Activated B cell treated with CpG ODN at 0.5 μM for 24 hours (primary cell): ENCODE measurements at places on chromosomes 3 and 15. TPM values are rescaled to one million over a fixed set of nuclear protein-coding genes. Genes with fewer than 3 reads are reported as not detected.

Gene NRROS
- 88.5 and 92.4 TPM in 2 replicates for total RNA-seq

Gene ACSBG1
- total RNA-seq, result 0.07 and 0.15 TPM in 2 replicates

Gene GOLGA8G
- not detected in 2 replicates for total RNA-seq

Gene P4HTM
- total RNA-seq, result 26.0 and 34.4 TPM in 2 replicates

DNA sequence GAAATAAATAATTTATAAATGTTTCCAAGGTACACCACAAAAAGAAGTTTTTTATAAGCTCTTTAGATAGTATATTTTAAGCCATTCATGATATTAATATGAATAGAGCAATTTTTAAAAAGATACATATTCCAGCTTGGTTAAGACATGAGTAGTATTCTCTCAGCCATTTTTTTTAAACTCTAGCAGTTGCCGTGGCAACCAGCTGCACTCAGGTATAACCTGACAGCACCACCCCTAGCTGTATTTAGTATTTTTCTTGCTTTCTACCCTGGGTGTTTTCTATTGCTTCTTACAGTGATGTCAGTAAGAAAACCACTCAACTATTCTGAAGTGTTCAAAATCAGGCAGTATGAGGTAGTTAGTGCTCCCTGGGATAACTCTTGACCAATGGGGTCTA is 496.3 kb upstream of the CNTN3 start:
- H3K27ac ChIP-seq, result no peak overlapping the region
- no peaks in the 10 kb centered on the region for H3K27me3 ChIP-seq
- no peaks in the 10 kb centered on the region for H3K36me3 ChIP-seq
- no peak overlapping the region for H3K4me3 ChIP-seq
- H3K4me1 ChIP-seq, result no peaks in the 10 kb centered on the region

- H3K4me3 ChIP-seq, result no peak overlapping the region
- no peak for DNase-seq
- H3K27ac ChIP-seq, result no peak overlapping the region
- no peaks in the 10 kb centered on the region for H3K36me3 ChIP-seq
- peaks cover 41% of the 10 kb centered on the region for H3K4me1 ChIP-seq
- H3K27me3 ChIP-seq, result no peaks in the 10 kb centered on the region
Observed at GRCh38 chr15:85027421-85027820, 45.8 kb downstream of the PDE8A start.

GRCh38 chr3:189143321-189143720 is 28.4 kb upstream of the TPRG1 start:
- DNase-seq, result no peak
- no peak overlapping the region for H3K4me3 ChIP-seq
- H3K36me3 ChIP-seq, result no peaks in the 10 kb centered on the region
- no peak overlapping the region for H3K27ac ChIP-seq

GRCh38 chr3:157280786-157281185 is 120.8 kb upstream of the CCNL1 start:
- no peak overlapping the region for H3K4me3 ChIP-seq
- H3K4me1 ChIP-seq, result no peaks in the 10 kb centered on the region
- no peak overlapping the region for H3K27ac ChIP-seq
- no peaks in the 10 kb centered on the region for H3K27me3 ChIP-seq
- DNase-seq, result no peak
- H3K36me3 ChIP-seq, result no peaks in the 10 kb centered on the region

- H3K4me3 ChIP-seq, result no peak overlapping the region
- DNase-seq, result no peak
- H3K27ac ChIP-seq, result no peak overlapping the region
- no peaks in the 10 kb centered on the region for H3K36me3 ChIP-seq
- peaks cover 8% of the 10 kb centered on the region for H3K4me1 ChIP-seq
Observed at GRCh38 chr3:24220859-24221657, 273.6 kb downstream of the THRB start.

- no peak for DNase-seq
- no peak overlapping the region for H3K4me3 ChIP-seq
- H3K4me1 ChIP-seq, result peaks cover 21% of the 10 kb centered on the region
- H3K36me3 ChIP-seq, result peaks cover 50% of the 10 kb centered on the region
- no peaks in the 10 kb centered on the region for H3K27me3 ChIP-seq
Observed at GRCh38 chr15:67199881-67200763, 54.3 kb downstream of the AAGAB start.

GRCh38 chr15:72182673-72183072 is 14.9 kb downstream of the GRAMD2A start:
- H3K4me3 ChIP-seq, result no peak overlapping the region
- H3K4me1 ChIP-seq, result no peaks in the 10 kb centered on the region
- no peak for DNase-seq
- H3K27ac ChIP-seq, result no peak overlapping the region
- peaks cover 29% of the 10 kb centered on the region for H3K27me3 ChIP-seq

DNA sequence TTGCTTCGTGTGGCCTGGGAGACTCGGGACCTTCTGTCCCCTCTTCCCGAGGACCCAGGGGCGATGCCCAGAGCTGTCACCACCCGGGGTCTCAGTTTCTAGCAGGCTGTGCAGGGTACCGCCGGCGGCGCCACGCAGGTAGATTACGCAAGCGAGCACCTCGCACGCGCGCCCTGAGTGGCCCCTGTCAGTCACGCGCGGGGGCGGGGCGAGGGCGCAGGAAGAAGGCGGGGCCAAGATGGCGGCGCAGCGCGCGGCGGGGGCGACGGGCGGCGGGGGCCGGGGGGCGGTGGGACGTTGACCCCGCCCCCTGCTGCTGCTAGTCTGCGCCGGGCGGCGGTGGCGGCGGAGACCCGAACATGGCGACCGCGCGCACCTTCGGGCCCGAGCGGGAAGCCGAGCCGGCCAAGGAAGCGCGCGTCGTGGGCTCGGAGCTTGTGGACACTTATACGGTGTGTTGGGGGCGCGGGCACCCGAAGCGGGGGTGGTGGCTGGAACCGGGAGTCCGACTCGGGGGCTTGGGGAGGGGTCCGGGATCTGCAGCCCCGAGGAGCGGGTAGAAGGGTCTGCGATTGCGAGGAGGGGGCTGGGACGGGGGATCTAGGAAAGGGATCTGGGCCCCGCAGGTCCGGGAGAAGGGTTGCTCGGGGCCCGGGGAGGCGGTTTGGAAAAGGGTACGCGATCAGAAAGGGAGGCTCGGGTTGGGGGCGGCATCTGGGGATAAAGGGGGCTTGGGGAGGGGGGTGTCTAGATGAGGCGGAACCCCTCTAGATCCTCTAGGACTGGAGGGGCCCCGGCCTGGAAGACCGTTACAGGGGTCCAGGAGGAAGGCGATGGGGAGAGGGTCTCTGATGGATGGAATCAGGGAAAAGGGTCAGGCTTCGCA is at the start of gene NISCH:
TSS of gene NISCH (plus strand) at position 322 of the 886 bp plus-strand sequence. CDS start at position 360, 38 bp downstream.
- DNase-seq, result peak; percentile 98
- H3K27ac ChIP-seq, result peak within 1 kb of the TSS; percentile 91
- H3K4me3 ChIP-seq, result peak within 1 kb of the TSS; percentile 91
- no peaks in the 10 kb centered on the region for H3K27me3 ChIP-seq

DNA sequence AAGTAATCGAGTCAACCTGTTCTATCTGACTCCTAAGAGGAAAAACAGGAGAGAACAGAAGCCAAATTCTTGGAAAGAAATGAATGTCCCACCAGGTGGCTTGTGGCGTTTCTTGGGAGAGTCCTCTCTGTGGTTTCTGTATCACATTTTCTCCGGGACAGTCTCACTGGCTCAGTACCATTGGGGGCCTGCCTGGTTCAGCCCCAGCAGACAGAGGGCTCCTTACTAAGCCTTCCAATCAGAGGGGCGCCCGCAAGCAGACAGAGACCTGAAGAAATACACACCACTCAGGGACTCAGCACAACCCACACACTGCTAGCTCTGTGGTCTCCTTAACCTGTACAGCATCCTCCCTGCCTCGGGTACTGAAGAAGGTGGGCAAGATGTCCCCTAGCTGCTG is 302.1 kb downstream of the TLE3 start:
- no peak overlapping the region for H3K4me3 ChIP-seq
- H3K27ac ChIP-seq, result no peak overlapping the region
- no peaks in the 10 kb centered on the region for H3K36me3 ChIP-seq
- DNase-seq, result no peak
- H3K4me1 ChIP-seq, result no peaks in the 10 kb centered on the region

DNA sequence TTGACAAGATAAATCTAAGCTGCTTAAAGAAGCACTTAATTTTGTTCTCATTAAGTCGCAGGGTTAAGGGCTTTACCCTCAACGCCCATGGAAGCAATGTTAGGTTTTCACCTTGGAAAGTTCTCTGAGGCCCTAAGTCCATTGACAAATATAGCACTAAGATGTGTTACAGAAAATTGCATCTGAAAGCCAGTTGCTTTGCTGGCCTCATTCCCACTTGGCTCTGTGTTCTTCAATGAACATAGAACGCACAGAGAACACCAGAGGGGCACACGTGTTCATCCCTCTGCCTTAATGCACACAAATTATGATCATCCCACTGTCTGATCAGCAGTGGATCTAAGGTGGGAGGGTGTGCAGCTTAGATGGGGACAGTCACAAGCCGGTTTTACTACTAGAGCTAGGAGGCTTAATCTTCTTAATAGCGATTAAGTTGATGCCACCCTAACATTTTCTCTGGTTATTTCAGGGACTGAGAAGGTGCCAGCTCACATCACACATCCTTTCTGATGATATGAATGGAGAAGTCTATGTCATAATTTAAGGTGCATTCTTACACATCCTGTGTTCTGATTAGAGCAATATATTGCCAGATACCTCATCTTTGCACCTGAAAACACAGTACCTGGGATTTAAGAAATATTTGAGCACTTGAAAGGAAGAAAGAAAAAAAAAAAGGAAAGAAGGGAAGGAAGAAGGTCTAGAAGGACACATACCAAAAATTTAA is 224.4 kb upstream of the ICE2 start:
- H3K4me3 ChIP-seq, result no peak overlapping the region
- DNase-seq, result no peak
- H3K27ac ChIP-seq, result no peak overlapping the region
- no peaks in the 10 kb centered on the region for H3K27me3 ChIP-seq

DNA sequence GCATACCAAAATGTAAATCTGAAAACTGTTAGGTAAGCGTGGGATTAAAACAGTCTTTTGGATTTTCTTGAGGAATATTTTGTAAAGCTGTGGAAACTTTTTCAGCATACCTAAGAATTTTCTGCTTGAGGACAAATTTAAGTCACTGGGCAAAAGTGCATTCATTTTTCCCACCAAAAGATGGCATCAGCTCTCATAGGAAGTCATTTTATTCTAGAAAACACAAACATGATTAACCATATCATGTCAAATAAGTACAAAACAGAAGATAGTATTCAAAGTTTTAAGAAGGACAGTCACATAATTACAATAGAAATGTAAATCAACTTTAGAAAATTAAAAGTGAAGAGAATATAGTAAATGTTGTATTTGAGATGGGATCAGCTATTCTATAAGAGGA is 63.5 kb downstream of the SLC49A4 start:
- no peaks in the 10 kb centered on the region for H3K4me1 ChIP-seq
- no peaks in the 10 kb centered on the region for H3K27me3 ChIP-seq
- no peak overlapping the region for H3K27ac ChIP-seq
- no peak for DNase-seq
- H3K4me3 ChIP-seq, result no peak overlapping the region

DNA sequence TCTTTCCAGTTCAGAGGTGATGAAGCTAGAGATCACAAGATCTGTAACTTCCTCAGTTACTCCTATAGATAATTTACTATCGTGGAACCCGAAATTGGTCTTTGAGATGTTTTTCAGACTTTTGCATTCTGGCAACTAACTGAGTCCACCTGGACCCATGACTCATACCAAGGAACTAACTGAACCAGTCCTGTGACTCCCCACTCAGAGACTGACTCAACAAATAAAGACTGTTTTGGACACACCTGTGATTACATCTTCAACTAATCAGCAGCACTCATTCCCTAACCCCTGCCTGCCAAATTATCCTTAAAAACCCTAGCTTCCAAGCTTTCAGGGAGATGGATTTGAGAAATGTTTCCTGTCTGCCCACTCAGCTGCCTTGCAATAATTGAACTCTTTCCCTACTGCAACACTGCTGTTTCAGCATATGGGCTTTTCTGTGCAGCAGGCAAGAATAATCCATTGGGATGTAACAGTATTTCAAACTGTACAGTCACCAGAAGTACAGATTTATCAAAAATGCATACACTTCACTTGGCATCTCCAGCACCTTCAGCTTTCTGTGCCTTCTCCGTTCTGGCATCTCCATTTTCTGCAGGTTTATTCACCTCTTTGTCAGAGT is 57.7 kb downstream of the GATM start:
- no peak overlapping the region for H3K27ac ChIP-seq
- H3K4me1 ChIP-seq, result no peaks in the 10 kb centered on the region
- H3K27me3 ChIP-seq, result peaks cover 27% of the 10 kb centered on the region
- H3K36me3 ChIP-seq, result no peaks in the 10 kb centered on the region
- no peak for DNase-seq

DNA sequence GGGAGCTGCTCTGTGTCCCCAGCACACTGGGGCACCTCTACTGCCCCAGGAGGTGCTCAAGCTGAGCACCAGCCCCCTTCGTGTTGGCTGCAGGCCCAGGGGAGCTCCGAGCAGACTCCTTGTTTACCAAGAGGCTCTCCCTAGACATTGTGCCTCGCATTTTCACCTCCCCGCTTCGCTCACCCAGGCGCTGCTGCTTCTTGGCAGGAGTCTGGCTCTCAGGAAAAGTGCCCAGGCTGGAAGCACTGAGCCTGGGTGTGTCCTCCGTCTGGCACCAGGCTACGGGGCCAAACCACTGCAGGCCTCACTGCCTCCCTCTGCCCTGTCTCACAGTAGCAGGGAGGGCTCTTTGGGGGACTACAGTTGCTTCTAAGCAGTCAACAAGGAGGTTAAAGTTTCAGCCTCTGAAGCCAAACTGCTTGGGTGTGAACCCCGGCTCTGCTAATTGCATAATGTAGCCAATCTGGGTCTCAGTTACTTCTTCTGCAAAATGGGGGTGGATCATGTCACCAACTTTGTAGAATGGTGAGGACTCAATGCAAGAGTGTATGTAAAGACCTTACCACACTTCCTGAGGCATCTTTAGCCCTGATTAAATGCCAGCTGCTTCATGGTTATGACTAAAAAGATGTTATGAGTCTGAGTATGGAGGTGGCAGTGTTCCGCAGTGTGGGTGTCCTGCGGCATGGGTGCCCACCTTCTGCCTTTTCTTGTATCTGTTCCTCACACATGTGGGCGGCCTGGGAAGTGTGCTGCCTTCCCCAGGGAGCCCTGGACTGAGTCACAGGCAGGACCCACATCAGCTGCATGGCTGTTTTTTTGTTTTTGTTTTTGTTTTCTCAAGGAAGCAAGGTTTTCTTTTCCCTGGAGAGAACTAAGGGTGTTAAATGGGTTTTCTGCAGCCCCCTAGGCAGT is 88.9 kb downstream of the CLSTN2 start:
- no peaks in the 10 kb centered on the region for H3K4me1 ChIP-seq
- peaks cover 2% of the 10 kb centered on the region for H3K27me3 ChIP-seq
- no peaks in the 10 kb centered on the region for H3K36me3 ChIP-seq
- no peak overlapping the region for H3K4me3 ChIP-seq

GRCh38 chr3:23067116-23067515 is 136.0 kb upstream of the UBE2E2 start:
- no peaks in the 10 kb centered on the region for H3K36me3 ChIP-seq
- no peak overlapping the region for H3K4me3 ChIP-seq
- peaks cover 44% of the 10 kb centered on the region for H3K4me1 ChIP-seq
- H3K27ac ChIP-seq, result no peak overlapping the region
- no peaks in the 10 kb centered on the region for H3K27me3 ChIP-seq

DNA sequence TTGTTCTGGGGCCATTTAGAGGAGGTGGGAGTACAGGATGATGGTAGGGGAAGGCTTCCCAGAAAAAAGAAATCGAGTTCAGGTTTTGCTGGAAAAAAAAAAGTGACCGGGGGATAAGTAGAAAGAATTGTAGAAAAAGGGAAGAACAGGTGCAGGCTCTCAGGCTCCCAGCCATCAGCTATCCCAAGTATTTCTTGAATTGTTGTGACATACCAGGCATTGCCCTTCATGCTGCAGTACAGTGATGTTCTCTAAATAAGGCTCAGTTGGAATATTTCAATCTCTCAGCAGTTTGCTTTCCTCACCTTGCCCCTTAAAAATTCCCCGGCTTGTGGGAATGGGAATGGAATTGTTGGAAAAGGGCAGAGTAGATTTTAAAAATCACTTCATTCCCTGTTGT is 82.5 kb upstream of the RGMA start:
- H3K4me1 ChIP-seq, result no peaks in the 10 kb centered on the region
- H3K36me3 ChIP-seq, result no peaks in the 10 kb centered on the region
- peaks cover 13% of the 10 kb centered on the region for H3K27me3 ChIP-seq
- no peak overlapping the region for H3K4me3 ChIP-seq
- no peak for DNase-seq
